ENCODE measurements at places on chromosomes 13 and 19.

DNA sequence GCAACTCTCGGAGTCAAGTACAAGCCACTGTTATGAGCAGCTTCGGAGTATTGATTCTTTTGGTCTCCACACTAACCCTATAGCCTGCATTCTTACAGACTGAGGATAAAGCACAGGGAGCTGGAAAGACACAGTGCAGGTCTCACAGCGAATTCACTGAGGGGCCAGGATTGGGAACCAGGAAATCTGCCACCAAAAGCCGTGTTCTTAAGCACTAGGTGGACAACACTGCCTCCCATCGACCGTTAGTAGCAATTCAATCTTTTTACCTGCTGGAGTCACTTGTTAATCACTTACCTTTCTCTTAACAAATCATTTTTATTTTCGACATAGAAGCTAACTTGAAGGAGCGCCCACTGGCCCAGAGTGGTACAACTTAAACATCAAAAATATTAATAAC, 6.3 kb downstream of the PMIS2 start:
- no peak for DNase-seq

DNA sequence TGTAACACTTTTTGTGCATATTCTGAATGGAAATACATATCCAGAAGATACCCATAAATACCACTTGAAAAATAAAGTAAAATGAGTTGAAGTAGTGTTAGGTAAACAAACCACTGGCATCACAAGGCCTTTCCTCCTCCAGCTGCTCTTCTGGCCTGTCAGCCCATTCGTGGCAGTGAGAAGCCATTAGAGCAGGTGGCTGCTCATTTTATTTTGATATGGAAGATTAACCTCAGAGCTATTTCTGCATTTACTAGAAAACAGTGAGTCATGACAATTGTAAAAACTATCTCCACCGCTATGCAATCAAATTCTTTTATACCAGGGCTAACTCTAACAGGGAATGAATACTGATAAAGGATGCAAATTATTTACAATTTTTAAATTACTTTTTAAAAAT, 2898.1 kb downstream of the PCDH9 start:
- DNase-seq, result no peak

- no peak for DNase-seq
Measured at GRCh38 chr13:76527041-76527440, 359.2 kb downstream of the KCTD12 start.

DNA sequence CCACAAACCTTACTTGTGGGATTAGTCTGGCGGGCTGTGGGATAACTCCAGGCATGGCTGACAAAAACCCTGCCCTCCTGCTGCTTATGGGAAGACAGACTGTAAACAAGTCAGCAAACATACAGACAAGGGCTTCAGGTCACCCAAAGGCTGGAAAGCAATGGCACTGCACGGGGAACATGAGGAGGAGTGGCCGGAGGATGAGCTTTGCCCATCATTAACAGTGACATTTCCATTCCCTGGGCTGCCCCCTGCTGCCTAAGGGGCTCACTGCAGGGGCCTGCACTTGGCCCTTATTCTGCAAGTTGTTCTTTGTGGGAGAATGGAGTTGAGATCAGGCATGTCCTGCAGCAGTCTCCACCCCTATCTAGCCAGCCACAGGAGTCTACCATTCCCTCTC, 91.3 kb downstream of the UQCRFS1 start:
- DNase-seq, result no peak

GRCh38 chr13:76472916-76473315, 413.3 kb downstream of the KCTD12 start:
- no peak for DNase-seq

GRCh38 chr13:111267784-111268183, 52.7 kb upstream of the TEX29 start:
- no peak for DNase-seq

DNA sequence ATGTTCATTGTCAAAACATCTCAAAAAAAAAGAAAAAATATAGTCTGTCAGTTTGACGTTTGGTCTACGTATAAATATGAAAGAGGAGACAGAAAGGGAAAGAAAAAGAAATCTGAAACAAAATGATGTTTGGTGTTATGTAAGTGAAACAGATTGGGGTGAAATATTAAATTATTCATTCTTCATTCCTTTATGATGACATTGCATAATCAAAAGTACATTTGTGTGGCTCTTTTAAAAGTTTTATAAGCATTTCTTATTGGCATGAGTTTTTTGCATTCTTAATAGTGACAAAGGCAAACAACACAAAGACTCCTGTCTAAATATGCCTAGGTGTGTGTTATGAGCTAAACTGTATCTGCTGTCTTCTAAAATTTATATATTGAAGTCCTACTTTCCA, 232.6 kb downstream of the EFNB2 start:
- DNase-seq, result no peak

DNA sequence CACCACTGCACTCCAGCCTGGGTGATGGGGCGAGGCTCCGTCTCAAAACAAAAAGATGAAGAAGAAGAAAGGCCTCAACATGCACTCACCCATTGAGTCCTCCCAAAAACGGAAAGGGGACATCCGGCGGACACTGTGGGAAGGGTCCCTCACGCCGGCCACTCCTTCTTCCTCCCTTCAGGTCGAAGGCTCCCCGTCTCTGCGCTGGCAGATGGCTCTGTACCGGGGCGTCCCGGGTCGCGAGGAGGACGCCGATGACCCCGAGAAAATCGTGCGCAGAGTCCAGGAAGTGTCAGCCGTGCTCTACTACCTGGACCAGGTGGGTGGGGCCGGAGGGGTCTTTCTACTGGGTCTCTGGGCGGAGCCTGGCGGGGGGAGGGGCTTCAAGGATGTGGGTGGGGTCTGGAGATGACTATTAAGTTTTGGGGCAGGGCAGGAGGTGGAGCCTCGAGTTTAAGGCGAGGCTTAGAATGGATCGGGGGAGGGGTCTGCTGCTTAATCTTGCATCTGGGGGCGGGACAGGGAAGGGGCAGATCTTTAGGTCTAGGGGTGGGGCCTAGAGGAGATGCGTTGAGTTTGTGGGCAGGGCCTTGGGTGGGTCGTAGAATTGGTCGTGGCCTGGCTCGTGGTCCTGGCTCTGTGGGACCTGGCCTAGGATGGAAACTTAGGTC, 90.2 kb downstream of the MAP4K1 start:
- no peak for DNase-seq

- no peak for DNase-seq
Measured at GRCh38 chr13:39787086-39787487, 131.6 kb downstream of the COG6 start.

DNA sequence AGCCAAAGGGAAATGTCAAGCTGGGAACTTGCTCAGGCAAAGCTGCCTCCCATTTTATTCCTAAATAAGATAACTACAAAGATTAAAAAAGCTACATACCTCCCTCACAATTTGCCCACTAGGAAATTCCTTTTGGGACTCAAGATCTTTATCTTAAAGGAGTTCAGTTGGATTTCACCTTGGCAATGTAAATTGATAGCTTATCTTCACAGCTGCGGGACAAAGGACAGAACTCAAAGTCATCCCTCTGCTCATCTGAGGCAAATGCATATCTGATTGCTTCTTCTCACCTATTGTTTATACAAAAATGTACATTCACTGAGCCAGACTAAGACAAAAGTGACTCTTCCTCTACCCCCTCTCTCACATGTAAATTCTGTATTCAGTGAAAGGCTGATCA, 47.8 kb downstream of the FGF14 start:
- no peak for DNase-seq

DNA sequence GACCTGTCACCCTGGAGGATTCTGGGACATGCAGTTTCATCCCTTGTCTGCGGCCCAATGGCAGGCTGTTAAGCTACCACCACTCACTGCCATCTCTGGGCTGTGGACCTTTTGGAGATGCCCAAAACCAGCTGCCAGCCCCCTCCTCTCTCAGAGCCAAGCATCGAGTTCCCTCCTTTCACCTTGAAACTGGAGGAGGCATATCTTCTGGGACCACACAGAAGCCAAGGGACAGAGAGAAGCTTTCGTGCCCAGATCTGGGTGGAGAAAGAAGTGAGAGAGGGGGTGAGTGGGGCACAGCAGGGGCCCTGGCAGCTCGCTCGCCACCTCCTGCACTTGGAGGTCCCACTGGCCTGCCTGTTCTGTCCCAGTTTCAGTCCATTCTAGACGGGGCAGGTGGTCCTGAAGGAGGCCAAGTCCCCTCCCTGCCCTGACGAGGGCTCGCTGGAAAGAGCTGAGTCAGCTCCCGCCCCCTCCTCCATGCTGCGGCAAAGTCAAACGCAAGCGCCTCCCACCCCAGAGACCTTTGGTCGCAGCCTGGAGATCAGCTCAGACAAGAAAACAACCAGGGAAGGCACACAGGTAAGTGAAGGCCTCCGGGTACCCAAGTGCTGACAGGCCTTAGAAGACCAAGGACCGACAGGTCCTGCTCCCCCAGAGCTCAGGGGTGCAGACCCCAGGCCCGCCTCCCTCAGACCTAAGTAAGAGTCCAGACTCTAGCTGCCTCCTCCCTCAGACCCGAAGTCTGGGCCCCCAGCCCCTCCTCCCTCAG, 3.8 kb downstream of the BCAT2 start:
- no peak for DNase-seq

DNA sequence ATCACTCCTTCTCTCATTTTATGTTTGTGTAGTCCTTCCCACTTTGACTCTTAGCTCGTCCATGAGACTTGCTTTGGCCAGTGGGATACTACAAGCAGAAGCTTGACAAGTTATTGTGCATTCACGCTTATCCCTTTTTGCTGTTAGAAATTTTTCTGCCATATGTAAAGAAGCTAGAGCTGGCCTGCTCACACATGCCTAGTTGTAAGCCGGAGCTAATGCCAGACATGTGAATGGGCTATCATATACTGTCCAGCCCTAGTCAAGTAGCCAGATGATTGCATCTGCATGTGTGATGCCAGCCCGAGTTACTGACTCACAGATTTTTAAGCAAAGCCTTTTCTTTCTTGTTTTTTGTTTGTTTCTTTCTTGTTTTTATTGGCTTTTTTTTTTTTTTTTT, 460.7 kb downstream of the TDRD3 start:
- DNase-seq, result no peak

DNA sequence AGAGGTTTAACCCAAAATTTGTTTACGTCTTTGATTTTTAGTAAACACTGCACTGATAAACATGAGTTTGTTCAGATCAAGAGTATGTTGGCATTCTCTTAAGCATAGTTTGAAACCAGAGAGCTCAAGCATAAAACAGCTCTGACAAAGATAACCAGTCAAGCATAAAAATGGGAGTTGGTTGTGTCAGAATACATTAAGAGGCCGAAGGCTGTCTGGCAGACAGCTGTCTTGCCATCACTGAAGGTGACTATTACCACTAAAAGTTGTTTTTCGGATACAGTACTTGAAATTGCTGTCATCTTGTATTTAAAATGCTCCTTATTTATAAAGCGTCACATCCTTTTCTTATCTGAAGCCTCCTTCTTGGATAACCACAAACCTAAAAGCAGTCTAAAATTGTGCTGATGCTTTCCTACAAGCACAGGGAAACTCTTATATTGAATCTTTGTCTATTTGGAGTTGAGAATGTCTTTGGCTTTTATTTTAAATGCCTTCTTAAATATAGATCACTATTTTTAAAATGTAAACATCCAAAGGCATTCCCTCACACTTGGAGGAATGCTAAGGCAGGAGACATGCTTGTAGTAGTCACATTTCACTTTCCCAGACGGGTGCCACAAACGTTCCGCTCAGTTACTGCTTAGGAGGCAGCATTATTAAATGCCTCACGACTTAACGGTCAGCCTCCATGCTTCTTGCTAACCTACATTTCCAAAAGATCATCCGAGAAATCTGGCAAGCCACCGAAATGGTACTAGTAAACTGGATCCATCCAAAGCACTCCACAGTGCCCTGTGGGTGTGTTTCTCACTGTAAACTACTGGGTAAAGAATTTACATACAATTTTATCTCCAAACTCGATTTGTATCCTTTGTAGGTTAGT, 1.5 kb downstream of the SMAD9 start:
- DNase-seq, result no peak

GRCh38 chr13:78198821-78199220, 280.2 kb upstream of the EDNRB start:
- DNase-seq, result no peak

DNA sequence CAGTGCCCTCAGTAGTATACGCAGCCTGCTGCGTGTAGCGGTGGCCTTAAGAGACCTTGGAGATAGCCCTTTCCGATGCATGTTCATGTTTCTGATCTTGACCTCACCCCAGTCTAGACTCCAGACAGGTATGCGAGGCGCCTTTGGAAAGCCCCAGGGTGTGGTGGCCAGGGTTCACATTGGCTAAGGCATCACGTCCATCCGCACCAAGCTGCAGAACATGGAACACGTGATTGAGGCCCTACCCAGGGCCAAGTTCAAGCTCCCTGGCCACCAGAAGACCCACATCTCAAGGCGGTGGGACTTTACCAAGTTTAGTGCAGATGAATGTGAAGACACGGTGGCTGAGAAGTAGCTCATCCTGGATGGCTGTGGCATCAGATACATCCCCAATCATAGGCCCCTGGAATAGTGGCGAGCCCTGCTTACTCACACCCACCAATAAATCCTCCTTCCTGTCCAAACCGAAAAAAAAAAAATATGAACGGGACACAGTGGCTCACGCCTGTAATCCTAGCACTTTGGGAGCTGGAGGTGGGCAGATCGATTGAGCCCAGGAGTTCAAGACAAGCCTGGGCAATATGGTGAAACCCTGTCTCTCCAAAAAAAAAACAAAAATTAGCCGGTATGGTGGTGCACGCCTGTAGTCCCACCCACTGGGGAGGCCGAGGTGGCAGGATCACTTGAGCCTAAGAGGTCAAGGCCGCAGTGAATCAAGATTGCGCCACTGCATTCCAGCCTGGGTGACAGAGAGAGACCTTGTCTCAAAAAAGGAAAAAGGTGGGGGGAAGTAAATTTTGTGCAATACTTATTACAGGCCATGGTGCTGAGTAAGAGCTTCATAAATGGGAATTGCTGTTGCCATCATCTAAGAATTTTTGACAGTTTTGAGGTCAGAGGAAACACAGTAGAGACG, 12.4 kb upstream of the CBLC start:
- no peak for DNase-seq

- no peak for DNase-seq
Measured at GRCh38 chr19:47593860-47594259, 15.1 kb upstream of the BICRA start.

Data from stimulated activated CD8-positive, alpha-beta memory T cell treated with anti-CD3 and anti-CD28 coated beads, Interleukin-15, amount 100 ng/mL, for 1 hour (primary cell).